ENCODE measurements at places on chromosomes 2 and 18.

- DNase-seq, result no peak
Observed at GRCh38 chr2:88283886-88284592, 113.9 kb downstream of the THNSL2 start.

- no peak for DNase-seq
Observed at GRCh38 chr2:222430681-222431080, 6.3 kb downstream of the SGPP2 start.

DNA sequence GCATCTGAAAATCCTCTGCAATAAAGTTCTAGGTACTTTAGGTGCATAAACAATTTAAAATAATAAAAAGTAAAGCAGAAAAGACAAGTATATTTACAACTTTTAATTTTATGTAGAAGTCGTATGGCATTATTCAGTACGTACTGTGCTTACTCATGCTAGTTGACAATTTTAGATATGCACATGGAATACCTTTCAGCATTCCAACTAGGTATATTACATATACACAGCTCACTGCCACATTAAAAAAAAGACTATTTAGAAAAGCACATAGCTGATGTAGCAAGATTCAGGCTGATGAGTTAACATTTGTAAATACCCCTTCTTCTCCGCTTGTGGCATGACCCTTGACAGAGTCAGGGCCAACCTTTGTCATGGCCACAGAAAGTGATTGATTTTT, 171.2 kb downstream of the FBXO15 start:
- DNase-seq, result no peak

DNA sequence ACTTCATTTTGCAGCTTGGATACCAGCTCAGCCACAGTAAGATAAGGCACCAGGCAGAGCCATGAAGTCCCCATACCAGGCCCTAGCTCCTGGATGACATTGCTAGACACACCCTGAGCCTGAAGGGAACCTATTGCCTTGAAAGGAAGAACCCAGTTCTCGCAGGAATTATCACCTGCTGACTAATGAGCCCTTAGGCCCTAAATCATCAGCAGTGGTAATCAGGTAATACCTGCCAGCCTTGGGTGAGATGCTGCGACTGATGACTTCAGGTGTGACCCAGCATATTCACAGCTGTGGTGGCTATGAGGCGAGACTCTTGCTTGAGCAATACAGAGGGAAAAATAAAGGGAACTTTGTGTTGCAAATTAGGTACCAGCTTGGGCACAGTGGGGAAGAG, 24.9 kb downstream of the CLK1 start:
- DNase-seq, result no peak

DNA sequence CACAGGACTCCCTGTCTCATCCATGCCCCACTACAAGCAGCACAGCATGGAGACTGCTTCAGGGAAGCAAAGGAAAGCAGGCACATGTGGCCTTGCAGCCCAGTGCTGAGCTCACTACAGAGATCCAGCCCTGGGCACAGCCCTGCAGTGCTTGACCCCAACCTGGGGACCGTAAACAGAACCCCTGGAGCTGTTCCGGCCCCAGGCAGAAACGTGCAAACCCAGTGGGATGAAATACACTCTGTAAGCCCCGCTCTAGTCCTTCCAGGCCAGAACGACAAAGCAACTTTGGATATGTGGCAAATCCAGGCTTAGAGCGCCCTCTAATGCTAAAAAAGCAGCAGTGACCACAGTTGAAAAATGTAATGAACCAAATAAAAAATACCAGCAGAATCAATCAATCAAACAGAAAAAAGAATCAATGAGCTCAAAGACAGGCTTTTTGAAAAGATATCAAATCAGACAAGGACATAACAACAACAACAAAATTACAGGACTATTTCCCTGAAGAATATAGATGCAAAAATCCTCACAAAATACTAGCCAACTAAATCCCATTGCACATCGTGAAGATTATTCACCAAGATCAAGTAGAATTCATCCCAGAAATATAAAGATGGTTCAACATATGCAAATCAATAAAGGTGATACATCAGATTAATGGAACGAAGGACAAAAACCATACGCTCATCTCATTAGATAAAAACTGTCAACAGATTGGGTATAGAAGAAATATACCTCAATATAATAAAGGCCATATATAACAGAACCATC, 45.6 kb downstream of the ZNF519 start:
- DNase-seq, result peak; percentile 44

DNA sequence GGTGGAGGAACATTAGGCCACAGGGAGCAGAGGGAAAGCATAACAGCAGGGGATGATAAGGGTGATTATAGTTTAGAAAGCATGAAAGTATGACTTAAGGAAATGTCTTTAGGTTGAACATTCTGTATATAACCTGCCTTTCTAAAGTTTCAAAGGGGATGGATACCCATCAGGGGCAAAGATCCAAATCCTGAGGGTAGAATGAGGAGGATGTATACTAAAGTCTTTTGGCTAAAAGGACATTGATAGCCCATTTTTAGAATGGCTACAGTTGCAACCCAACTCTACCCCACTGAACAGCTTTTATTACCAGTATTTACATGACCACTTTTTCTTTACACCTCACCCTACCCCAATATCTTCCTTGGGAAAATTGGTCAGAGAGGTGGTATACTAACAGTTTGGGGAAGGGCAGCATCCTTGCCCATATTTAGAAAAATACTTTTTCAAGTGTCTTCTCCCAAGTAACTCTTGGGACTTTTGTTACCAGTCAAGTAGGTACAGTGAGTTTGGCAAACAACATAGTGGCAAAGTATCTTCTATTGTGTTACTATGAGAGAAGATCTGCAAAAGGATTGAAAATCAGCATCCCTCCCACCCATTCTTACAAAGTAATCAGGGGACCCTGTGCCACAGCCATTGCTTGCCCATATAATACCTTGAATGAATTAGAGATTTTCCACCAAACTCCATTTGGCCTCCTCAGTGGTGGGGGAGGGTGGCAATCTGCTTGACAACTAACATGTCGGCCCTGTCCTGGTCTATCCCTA, 8.3 kb downstream of the MAT2A start:
- DNase-seq, result no peak

- DNase-seq, result no peak
Observed at GRCh38 chr2:1739961-1740715, 4.2 kb downstream of the PXDN start.

GRCh38 chr2:116732322-116732721, 1082.2 kb upstream of the DDX18 start:
- DNase-seq, result no peak

GRCh38 chr2:219459460-219460311, 25.0 kb downstream of the SPEG start:
- peak; percentile 57 for DNase-seq
